Erythroblast (primary cell): ENCODE measurements at places on chromosomes 16 and 17.

GRCh38 chr16:55773859-55774549 is 58.9 kb downstream of the CES1 start:
- DNase-seq: no peak

DNA sequence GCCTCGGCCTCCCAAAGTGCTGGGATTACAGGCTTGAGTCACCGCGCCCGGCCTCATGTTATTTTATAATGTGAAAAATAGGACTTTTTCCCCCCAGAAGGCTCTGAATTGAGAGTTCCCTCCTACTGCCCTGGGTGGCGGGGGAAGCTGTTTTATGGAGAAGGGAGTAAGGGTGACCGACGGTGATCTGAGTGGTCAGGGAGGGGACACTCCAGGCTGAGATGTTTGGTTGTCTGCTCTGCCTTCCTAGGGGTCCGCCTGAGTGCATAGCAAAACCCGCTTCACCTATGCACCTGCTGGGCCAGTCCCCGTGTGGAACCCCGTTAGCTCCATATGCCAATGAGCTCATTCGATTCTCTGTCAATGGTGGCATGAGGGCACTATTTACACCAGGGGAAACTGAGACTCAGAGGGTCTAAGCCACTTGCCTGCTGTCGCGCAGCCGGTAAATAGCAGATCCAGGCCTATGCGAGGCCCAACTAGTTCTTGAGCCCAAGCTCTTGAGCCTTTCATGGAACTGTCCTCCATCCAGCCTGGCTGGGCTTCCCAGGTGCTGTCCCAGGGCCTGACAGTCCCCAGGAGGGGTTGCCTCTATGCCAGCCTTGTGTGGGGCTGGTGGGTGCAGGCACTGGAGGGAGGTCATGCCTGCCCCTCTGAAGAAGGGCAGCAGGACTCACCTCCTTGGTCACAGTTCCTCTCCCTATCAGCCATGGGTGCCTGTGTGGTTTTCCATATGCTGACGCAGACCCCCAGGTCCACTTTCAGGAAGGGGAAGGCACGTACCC is 1.7 kb upstream of the GJD3 start:
- no peak for DNase-seq

DNA sequence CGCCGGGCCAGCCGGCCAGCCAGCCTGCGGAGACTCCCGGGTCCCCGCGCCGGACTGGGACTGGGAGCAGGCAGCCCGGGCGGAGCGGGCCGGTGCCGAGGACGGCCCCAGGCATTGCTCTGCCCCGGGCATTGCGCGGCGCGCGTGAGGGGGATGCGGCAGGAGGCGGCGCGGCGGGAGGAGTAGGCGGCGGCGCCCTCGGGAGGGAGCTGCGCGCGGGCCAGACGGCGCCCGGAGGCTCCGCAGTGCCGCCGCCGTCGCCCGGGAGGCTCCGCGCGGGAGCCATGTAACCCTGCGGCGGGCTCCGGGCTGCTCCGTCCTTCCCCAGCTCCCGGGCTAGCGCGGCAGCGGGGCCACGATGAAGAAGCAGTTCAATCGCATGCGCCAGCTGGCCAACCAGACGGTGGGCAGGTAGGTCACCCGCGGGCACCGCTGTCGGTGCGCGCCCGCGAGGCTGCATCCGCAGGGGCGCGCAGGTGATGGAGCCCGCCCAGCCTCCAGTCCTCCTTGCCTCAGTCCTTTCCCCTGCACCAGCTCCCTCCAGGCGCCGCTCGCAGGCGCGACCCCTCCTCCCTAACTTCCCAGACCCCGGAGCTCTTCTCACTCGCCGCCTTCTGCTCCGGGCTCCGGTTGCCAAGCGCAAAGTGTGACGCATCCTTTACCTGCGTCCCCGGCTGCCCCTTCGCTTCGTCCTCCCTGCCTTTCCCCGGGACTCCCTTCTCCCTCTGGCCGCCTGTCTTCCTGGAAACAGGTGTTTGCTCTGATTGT is at the start of gene ARHGAP44:
ARHGAP44 (plus strand) TSS at position 18 of the 768 bp plus-strand sequence; CDS start at position 359, 341 bp downstream.
- DNase-seq: peak; percentile 16

DNA sequence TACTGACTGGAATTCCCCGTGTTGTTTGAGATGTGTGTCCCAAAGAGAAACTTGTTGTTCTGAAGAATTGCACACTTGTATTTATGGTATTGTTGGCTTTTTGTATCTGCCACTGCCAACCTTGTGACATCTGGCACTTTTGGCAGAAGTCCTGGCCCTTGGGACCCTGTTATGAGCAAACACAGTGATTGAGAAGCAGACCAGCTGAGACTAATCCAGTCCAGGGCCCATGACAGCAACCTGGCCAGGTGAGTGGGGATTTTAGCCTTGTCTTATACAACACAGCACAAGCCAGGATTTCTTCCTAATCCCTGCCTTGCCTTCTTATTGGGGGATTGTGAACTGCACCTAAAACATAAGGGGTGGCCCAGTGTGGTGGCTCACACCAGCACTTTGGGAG is 80.0 kb downstream of the NTN1 start:
- DNase-seq: no peak

DNA sequence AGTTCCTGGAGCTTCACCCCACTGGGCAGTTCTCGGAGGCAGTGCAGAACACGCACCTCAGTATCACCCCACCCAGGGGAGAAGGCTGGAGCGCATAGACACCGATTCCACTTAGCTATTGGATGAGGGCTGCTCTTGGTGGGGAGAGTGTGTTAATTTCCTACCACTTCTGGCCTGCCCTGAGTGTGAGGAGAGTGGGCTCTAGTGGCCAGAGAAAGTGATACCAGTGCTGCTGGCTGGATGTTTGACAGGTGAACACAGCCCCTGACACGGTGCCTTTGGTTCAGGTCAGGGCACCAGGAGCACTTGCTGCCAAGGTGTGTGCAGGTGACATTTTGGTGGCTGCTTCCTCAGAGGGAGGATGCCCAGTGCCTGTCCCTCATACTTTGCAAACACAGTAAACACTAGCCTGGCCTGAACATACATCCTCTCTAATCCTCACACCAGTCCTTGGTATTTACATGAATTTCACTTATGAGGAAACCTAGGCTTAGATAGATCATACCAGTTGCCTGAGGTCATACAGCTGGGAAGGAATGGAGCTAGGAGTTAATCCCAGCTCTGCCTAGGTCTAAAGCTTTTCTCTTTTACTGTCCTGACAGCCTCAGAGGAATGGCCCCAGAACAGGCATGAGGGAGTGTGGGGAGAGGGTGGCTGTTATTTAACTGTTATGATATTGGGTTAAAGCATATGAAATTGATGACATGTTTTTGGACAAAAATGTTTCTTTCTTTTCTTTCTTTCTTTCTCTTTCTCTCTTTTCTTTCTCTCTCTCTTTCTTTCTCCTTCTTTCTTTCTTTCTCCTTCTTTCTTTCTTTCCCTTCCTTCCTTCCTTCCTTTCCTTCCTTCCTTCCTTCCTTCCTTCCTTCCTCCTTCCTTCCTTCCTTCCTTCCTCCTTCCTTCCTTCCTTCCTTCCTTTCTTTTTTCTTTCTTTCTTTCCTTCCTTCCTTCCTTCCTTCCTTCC is 21.0 kb upstream of the ITGAX start:
- DNase-seq: peak; percentile 40

- no peak for DNase-seq
Measured at GRCh38 chr17:47998044-47998443, 27.1 kb downstream of the CDK5RAP3 start.

- DNase-seq: no peak
Measured at GRCh38 chr17:45777388-45777787, 6.7 kb upstream of the CRHR1 start.

- no peak for DNase-seq
Measured at GRCh38 chr16:22751104-22751667, 62.8 kb upstream of the HS3ST2 start.

GRCh38 chr17:59764292-59764741 is 56.9 kb downstream of the VMP1 start:
- DNase-seq: no peak
